ENCODE measurements at places on chromosomes 13 and 19.

DNA sequence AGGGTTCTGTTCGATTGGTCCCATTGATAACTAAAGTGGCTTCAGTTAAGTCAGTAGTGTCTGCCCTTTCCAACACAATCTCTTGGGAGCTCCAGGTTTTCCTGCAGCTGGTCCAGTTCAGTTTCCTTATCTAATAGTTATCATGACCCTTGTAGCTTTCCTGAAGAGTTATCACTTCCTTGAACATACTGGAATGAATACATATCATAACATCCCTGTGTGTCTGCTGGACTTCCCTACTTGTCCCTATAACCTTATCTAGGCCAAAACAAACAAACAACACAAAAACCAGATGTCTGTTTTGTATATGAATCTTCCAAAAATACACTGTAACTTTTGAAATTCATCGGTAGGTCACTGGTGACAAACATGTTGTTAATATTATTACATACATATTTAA, 167.6 kb downstream of the DCT start:
- no peaks in the 10 kb centered on the region for H3K27me3 ChIP-seq
- H3K4me1 ChIP-seq: peaks cover 61% of the 10 kb centered on the region
- H3K27ac ChIP-seq: peak overlapping the region; percentile 99
- H3K36me3 ChIP-seq: peaks cover 25% of the 10 kb centered on the region

DNA sequence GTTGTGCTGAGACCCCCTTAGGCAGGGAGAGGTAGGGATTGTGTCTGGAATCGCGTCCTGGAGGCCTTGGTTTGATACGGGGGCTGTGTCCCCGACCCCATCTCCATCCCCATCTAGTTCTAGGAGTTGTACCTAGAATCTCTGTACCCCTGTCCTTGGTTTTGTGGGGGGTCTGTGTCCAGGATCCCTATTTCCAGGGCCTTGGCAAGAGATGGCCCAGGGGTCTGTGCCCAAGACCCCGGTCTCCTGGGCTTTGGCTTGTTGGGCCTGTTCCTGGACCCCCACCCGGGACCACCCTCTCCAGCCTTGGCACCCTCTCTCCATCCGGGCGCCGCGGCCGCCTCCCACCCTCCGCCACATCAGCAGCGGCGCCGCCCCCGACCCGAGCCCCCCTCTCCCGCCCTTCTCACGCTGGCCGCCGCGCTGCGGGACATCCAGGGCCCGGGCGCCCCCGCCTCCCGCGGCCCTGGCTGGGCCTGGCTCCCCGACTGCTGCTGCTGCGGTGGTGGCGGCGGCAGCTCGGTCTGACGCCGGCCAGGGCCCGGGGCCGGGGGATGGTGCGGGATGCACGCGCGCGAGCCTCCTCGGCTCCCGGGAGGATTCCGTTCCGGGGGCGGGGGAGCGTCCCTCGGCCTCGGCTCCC, at the start of gene NUMBL:
TSS of gene NUMBL (minus strand) at position 602 of the 643 bp plus-strand sequence. CDS start at position 434, 168 bp downstream.
- H3K4me3 ChIP-seq: peak within 1 kb of the TSS; percentile 83
- peaks cover 2% of the 10 kb centered on the region for H3K4me1 ChIP-seq
- peaks cover 4% of the 10 kb centered on the region for H3K36me3 ChIP-seq
- no peaks in the 10 kb centered on the region for H3K27me3 ChIP-seq
- DNase-seq: no peak
- peak within 1 kb of the TSS; percentile 83 for H3K27ac ChIP-seq

DNA sequence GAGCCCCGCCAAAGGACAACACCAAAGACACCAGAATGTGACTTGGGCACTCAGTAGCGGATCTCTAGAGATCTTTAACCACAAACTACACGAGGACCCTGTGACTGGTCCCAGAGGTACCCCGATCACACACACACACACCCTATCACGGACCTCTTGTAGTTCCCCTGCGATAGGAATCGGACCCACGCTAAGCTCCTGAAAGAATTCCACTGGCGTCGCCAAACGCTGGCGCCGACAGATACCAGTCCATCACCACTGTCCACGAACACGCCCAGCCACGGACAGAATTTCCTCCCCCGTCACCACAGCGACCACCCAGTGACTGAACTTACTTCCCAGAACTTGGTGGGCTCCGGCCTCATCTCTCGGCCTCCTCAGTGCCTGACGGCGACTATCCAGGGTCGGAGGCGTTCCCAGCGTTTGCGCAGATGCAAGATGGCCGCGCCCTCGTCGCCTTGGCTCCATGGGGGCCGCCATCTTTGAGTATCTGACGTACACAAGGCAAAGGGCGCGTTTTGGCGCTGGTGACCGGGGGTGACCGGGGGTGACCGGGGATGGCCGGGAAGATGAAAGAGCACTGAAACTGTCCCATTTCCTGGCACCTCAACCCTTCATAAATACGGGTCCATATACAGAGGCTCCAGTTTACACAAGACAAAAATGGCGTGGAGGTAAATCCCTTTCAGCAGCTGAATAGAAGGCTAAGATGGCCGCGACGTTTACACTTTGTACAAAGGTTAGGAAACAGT, at the start of gene ZNF615:
TSS of gene ZNF615 (minus strand) at position 406 of the 752 bp plus-strand sequence. CDS start 4,500 bp downstream, outside the sequence.
- peak; percentile 91 for DNase-seq
- no peaks in the 10 kb centered on the region for H3K27me3 ChIP-seq
- peaks cover 19% of the 10 kb centered on the region for H3K4me1 ChIP-seq
- H3K27ac ChIP-seq: peak within 1 kb of the TSS; percentile 98

DNA sequence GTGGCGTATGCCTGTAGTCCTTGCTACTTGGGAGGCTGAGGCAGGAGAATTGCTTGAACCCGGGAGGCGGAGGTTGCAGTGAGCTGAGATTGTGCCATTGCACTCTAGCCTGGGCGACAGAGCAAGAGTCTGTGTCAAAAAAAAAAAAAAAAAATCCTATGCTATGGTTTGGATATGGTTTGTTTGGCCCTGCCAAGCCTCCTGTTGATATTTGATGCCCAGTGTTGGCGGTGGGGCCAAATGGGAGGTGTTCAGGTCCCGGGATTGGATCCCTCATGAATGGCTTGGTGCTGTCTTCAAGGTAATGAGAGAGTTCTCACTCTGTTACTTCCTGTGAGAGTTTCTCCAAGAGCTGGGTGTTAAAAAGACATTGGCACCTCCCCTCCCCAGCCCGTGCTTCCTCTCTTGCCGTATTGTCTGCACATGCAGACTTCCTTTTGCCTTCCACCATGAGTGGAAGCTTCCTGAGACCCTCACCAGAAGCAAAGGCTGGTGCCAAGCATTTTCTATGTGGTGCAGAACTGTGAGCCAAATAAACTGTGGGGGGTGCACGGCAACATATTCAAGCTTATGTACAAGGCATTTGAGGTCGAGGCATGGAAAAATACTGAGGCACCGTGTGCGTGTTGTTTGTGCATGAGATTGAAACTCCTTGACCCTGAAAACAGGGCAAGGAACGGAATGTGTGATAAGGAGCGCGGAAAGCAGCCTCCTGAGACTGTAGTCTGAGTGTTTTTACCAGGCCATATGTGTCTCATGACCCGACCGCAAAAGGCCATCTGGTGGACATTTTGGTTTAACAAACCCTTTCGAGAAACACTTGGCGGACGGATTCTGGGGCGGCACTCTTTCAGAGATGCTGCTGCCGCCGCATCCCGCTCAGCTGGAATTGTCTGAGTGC, 7.3 kb downstream of the SIGLEC9 start:
- H3K27me3 ChIP-seq: peaks cover 50% of the 10 kb centered on the region
- no peak for DNase-seq
- peak overlapping the region; percentile 61 for H3K27ac ChIP-seq
- peaks cover 41% of the 10 kb centered on the region for H3K4me1 ChIP-seq

DNA sequence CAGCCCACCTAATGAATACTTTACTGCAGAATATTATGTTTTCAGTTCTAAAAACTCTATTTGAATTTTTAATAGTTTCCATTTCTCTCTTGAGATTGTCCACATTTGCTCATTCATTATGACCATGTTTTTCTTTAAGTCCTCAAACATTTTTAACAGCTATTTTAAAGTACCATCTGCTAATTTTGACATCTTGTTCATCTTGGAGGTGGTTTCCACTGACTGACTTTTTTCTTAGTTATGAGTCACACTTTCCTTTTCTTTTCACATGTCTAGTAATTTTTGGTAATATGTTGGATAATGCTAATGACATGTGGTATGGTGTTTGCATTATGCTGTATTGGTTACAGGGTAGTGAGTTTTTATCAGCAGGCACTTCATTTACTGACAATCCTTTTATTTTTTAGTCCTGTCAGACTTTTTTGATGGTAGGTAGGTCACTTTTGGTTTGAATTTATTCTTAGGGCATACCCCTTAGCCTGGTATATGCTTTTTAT, 15.4 kb upstream of the ESD start:
- no peak overlapping the region for H3K27ac ChIP-seq
- H3K4me3 ChIP-seq: no peak overlapping the region
- peaks cover 2% of the 10 kb centered on the region for H3K4me1 ChIP-seq
- peaks cover 13% of the 10 kb centered on the region for H3K36me3 ChIP-seq
